ENCODE measurements at places on chromosomes 7 and 10. TPM values are rescaled to one million over a fixed set of nuclear protein-coding genes. Genes with fewer than 3 reads are reported as not detected.

Gene DGKI
- total RNA-seq: 21.1 TPM

Gene ZNF487
- total RNA-seq: 6.3 TPM

DNA sequence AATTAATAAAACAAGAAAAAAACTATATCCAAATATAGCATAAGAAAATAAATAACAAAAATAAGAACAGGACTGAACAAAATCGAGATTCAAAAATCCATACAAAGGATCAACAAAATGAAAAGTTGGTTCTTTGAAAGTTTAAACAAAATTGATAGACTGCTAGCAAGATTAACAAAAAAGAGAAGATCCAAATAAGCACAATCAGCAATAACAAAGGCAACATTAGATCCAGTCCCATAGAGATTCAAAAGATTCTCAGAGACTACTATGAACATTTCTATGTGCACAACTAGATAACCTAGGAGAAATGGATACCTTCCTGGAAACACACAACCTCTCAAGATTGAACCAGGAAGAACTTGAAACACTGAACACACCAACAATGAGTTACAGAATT lies 534.6 kb downstream of the PCDH15 start:
- no peak overlapping the region for H3K4me3 ChIP-seq
- no peak for DNase-seq
- H3K36me3 ChIP-seq: no peaks in the 10 kb centered on the region
- H3K4me1 ChIP-seq: no peaks in the 10 kb centered on the region
- no peaks in the 10 kb centered on the region for H3K27me3 ChIP-seq

Gene GLI3
- total RNA-seq: 4.0 TPM

Gene SLC26A5
- not detected for total RNA-seq

Gene TMEM196
- not detected for total RNA-seq

- no peak overlapping the region for H3K4me3 ChIP-seq
- peak; percentile 71 for DNase-seq
- no peaks in the 10 kb centered on the region for H3K36me3 ChIP-seq
These were observed 220.8 kb upstream of the PRSS58 start for GRCh38 chr7:142478479-142479220.

Gene SKIDA1
- total RNA-seq: not detected

Gene LRRD1
- not detected for total RNA-seq

DNA sequence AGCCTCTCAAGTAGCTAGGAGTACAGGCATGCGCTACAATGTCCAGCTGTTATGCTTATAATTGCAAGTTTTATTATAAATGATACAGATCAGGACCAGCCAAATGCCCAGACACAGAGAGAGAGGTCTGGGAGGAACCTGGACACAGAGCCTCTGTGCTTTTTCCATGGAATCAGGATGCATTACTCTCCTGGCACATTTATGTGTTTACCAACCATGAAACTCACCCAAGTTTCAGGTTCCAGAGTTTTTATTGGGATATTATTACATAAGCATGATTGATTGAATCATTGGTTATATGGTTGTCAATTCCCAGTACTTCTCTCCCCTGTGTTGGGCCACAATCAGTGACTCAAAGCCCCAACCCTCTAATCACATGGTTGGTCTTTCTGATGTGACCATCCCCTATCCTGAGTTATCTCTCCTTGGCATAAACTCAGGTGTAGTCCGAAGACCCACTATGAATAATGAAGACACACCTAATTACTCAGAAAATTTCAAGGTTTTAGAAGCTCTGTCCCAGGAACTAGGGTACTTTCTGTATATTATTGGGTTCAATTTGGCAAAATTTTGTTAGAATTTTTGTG lies 30.6 kb downstream of the MXI1 start:
- no peak overlapping the region for H3K27ac ChIP-seq
- H3K36me3 ChIP-seq: no peaks in the 10 kb centered on the region
- no peak overlapping the region for H3K4me3 ChIP-seq
- H3K27me3 ChIP-seq: no peaks in the 10 kb centered on the region
- no peaks in the 10 kb centered on the region for H3K4me1 ChIP-seq
- no peak for DNase-seq

- no peaks in the 10 kb centered on the region for H3K27me3 ChIP-seq
- H3K4me1 ChIP-seq: no peaks in the 10 kb centered on the region
These were observed 164.4 kb downstream of the ELMO1 start for GRCh38 chr7:37284285-37284684.

- H3K27ac ChIP-seq: no peak overlapping the region
- no peak for DNase-seq
- 0 out of 2 replicates have a peak, but pooled peaks cover 1% of the 10 kb centered on the region for H3K36me3 ChIP-seq
- peaks cover 14% of the 10 kb centered on the region for H3K4me1 ChIP-seq
- no peak overlapping the region for H3K4me3 ChIP-seq
- H3K27me3 ChIP-seq: no peaks in the 10 kb centered on the region
These were observed 90.4 kb downstream of the PHTF2 start for GRCh38 chr7:77888998-77889397.

Gene SPDYE8
- not detected for total RNA-seq

GRCh38 chr7:107958764-107959526 lies 44.0 kb downstream of the LAMB1 start:
- H3K4me1 ChIP-seq: peaks cover 18% of the 10 kb centered on the region
- no peaks in the 10 kb centered on the region for H3K27me3 ChIP-seq
- peak overlapping the region; percentile 63 for H3K27ac ChIP-seq
- peaks cover 71% of the 10 kb centered on the region for H3K36me3 ChIP-seq

Gene WEE2
- total RNA-seq: not detected

GRCh38 chr10:57979956-57980355 lies 287.7 kb downstream of the IPMK start:
- peak; percentile 26 for DNase-seq
- H3K4me1 ChIP-seq: peaks cover 10% of the 10 kb centered on the region
- H3K4me3 ChIP-seq: no peak overlapping the region
- H3K27ac ChIP-seq: peak overlapping the region; percentile 21
- no peaks in the 10 kb centered on the region for H3K36me3 ChIP-seq

GRCh38 chr10:122468926-122469781 lies 7.8 kb downstream of the HTRA1 start:
- H3K36me3 ChIP-seq: no peaks in the 10 kb centered on the region
- peaks cover 28% of the 10 kb centered on the region for H3K4me1 ChIP-seq
- H3K27me3 ChIP-seq: no peaks in the 10 kb centered on the region
- peak overlapping the region; percentile 25 for H3K4me3 ChIP-seq
- H3K27ac ChIP-seq: peak overlapping the region; percentile 73

DNA sequence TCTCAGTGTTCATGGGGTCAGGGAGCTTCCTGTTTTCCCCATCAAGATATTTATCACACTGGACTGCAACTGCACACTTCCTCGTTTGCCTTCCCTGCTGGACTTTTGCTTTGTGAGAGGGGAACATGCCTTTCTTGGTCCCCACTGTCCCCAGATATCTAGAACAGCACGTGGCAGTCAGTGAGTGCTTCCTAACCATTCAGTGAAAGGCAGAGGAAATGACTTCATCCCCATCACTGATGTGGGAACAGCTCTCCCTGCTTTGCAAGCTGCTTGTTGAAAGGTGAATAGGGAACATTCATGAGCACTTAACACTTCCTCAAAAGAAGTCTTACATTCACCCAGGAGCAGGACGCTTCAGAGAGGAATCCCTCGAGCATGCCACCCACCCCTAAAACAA lies 135.4 kb downstream of the MYOF start:
- H3K4me3 ChIP-seq: no peak overlapping the region
- peak; percentile 31 for DNase-seq
- H3K36me3 ChIP-seq: peaks cover 89% of the 10 kb centered on the region

GRCh38 chr7:102874966-102875365 lies 37.8 kb upstream of the LRRC17 start:
- no peaks in the 10 kb centered on the region for H3K27me3 ChIP-seq
- peak overlapping the region; percentile 90 for H3K27ac ChIP-seq
- H3K36me3 ChIP-seq: no peaks in the 10 kb centered on the region

Gene NUDT13
- 1.7 TPM for total RNA-seq

DNA sequence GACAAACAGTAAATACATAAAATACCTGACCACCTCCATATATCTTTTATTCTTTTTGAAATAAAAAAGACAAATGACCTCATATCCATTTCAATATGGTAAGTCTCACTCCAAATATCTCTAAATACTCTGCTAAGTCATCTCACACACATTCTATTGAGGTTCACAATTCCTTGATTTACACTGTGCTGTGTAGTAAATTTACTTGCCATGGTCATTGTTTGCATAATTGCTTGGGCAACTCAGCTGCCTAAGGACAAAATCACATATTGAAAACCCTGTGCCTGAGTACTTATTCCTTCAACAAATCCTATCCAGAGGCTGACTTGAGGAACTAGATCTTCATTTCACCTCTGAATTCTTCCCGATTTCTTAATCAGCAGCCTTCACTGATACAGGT lies 176.4 kb downstream of the THSD7A start:
- H3K36me3 ChIP-seq: no peaks in the 10 kb centered on the region
- no peak overlapping the region for H3K4me3 ChIP-seq
- no peaks in the 10 kb centered on the region for H3K4me1 ChIP-seq
- DNase-seq: no peak
- no peak overlapping the region for H3K27ac ChIP-seq

DNA sequence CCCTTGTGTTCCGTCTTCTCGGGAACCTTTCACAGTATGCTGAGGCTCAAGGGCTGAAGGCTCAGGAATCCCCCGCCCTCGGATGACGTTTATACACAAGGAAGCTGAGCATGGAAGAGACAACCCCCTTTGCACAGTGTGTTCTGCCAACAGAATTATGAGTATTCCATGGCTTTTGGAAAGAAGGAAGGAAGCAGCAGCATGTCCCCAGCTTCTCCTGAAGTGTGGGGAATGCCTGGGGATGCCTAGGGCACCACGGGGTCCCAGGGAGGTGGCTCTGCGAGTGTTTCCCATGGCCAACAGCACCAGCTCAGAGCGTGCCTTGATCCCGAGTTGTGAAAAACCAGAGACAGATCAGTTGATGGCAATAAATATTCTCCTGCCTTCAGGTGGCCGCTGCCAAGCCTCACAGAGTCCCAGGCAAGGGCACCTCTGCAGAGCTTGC lies 88.8 kb upstream of the DDC start:
- H3K27me3 ChIP-seq: no peaks in the 10 kb centered on the region
- DNase-seq: peak; percentile 74
- no peaks in the 10 kb centered on the region for H3K36me3 ChIP-seq
- H3K27ac ChIP-seq: no peak overlapping the region
- no peak overlapping the region for H3K4me3 ChIP-seq

DNA sequence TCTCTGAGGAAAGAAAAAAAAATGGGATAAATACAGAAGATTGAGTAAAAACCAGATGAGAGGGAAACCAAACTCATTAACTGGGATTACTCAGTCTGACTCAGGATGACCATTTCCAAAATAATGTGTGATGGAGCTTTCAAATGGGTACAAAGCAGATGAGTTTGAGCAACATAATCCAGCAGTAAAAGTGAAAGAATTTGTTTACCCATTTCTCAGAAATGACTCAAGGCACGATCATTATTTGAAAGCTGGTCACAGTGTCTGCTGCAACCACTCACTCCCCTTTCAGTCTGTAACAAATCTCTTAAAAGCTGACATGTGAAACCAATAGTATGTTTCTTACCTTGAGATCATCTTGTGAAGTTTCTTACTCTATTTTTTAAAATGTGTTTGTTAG lies 104.7 kb upstream of the KLF14 start:
- 0 out of 2 replicates have a peak overlapping the region, but pooled peaks have one; percentile 11 for H3K4me3 ChIP-seq
- peaks cover 36% of the 10 kb centered on the region for H3K4me1 ChIP-seq
- DNase-seq: peak; percentile 94
- no peaks in the 10 kb centered on the region for H3K36me3 ChIP-seq
- peak overlapping the region; percentile 70 for H3K27ac ChIP-seq
- H3K27me3 ChIP-seq: no peaks in the 10 kb centered on the region

Gene SEM1
- total RNA-seq: 93.3 TPM

GRCh38 chr7:117946151-117946633 lies 73.0 kb upstream of the CTTNBP2 start:
- no peak overlapping the region for H3K4me3 ChIP-seq
- no peaks in the 10 kb centered on the region for H3K36me3 ChIP-seq
- H3K4me1 ChIP-seq: no peaks in the 10 kb centered on the region
- no peak overlapping the region for H3K27ac ChIP-seq

Gene FGL2
- 3.8 TPM for total RNA-seq

DNA sequence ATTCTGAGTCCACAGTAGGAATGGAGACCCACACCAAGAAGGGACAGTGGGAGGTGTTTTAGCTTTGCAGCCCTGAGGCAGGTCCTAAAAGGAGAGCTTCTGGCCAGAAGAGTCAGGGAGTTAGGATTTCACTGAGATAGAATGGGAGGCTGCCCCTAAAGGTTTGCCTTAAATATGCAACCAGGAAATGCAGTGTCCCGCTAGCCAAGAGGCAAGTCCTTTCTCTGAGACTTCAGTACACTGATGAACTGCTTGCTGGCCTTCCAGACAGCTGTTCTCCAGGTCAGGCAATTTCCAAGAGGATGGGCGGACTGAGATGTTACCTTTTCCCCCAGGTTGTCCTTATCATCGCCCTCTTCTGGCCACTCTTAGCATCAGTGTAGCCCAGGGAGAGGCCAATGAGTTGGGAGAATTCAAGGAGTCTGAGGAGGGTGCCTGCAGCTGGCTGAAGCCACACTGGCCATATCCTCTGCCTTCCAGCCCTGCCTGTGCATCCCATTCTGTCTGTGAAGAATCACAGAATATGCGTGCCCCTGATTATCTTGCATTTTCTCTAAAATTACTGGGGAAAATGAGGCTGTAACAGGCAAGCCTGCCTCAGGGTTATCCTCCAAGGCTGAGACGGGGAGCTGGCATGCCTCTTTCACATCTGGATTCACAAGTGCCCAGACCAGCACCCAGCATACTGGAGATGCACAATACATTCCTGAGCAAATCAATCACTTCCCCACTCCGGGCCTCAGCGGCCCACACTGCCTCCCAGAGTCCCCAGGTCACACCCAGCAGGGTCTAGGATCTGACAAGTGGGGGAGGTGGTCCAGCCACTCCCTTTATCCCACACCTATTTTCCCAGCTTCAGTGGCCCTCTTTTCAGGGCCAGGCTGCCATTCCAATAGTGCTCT lies 2.4 kb downstream of the TLL2 start:
- H3K36me3 ChIP-seq: no peaks in the 10 kb centered on the region
- peaks cover 16% of the 10 kb centered on the region for H3K4me1 ChIP-seq
- no peak overlapping the region for H3K4me3 ChIP-seq

GRCh38 chr10:89351780-89352597 lies 24.2 kb downstream of the IFIT3 start:
- peak overlapping the region; percentile 46 for H3K4me3 ChIP-seq
- H3K4me1 ChIP-seq: peaks cover 48% of the 10 kb centered on the region
- DNase-seq: peak; percentile 97
- H3K27ac ChIP-seq: peak overlapping the region; percentile 95
- H3K36me3 ChIP-seq: no peaks in the 10 kb centered on the region

Gene LRIT1
- total RNA-seq: not detected

GRCh38 chr7:52287698-52288097 lies 747.7 kb upstream of the POM121L12 start:
- no peaks in the 10 kb centered on the region for H3K27me3 ChIP-seq
- no peak overlapping the region for H3K4me3 ChIP-seq
- no peak overlapping the region for H3K27ac ChIP-seq
- no peaks in the 10 kb centered on the region for H3K36me3 ChIP-seq
- no peak for DNase-seq

Data from GM23248 (cell line).